IMR-90 (cell line): ENCODE measurements at places on chromosomes 7 and 10. TPM values are rescaled to one million over a fixed set of nuclear protein-coding genes. Genes with fewer than 3 reads are reported as not detected.
A peak's percentile ranks its signal among the peaks of the same experiment; 100 is the strongest.

GRCh38 chr7:27889800-27890199 is 149.8 kb downstream of the TAX1BP1 start:
- H3K4me3 ChIP-seq, result no peak overlapping the region
- H3K36me3 ChIP-seq, result peaks cover 5% of the 10 kb centered on the region; the same call in 1 of the 2 replicates
- no peaks in the 10 kb centered on the region for H3K4me1 ChIP-seq
- no peaks in the 10 kb centered on the region for H3K27me3 ChIP-seq
- no peak for DNase-seq

GRCh38 chr7:140062118-140062527 is 628 bp downstream of the PARP12 start:
- H3K27me3 ChIP-seq, result no peaks in the 10 kb centered on the region
- H3K27ac ChIP-seq, result no peak overlapping the region; the same call in 1 of the 2 replicates
- DNase-seq, result no peak

- no peak overlapping the region for H3K27ac ChIP-seq
- peaks cover 1% of the 10 kb centered on the region; the same call in 1 of the 2 replicates for H3K36me3 ChIP-seq
- no peaks in the 10 kb centered on the region for H3K27me3 ChIP-seq
- H3K4me1 ChIP-seq, result peaks cover 7% of the 10 kb centered on the region
These were observed 122.3 kb downstream of the SH3PXD2A start for GRCh38 chr10:103733045-103733419.

- H3K4me3 ChIP-seq, result no peak overlapping the region
- H3K36me3 ChIP-seq, result no peaks in the 10 kb centered on the region
- peak; percentile 15 for DNase-seq
- no peak overlapping the region for H3K27ac ChIP-seq
- H3K4me1 ChIP-seq, result 0 out of 2 replicates have a peak, but pooled peaks cover 1% of the 10 kb centered on the region
These were observed 77.6 kb upstream of the IMMP2L start for GRCh38 chr7:111639934-111640333.

Gene DNAH11
- polyA plus RNA-seq, result not detected in 2 replicates

Gene OR6B1
- polyA plus RNA-seq, result not detected in 2 replicates

Gene CDNF
- 1.1 and 1.3 TPM in 2 replicates for polyA plus RNA-seq
